ENCODE measurements at places on chromosomes 2 and 18.
A peak's percentile ranks its signal among the peaks of the same experiment; 100 is the strongest.

GRCh38 chr2:201127570-201127969 lies 11.6 kb downstream of the CFLAR start:
- DNase-seq: peak; percentile 45

- no peak for DNase-seq
Measured at GRCh38 chr2:181411105-181411849, 45.9 kb upstream of the ITGA4 start.

DNA sequence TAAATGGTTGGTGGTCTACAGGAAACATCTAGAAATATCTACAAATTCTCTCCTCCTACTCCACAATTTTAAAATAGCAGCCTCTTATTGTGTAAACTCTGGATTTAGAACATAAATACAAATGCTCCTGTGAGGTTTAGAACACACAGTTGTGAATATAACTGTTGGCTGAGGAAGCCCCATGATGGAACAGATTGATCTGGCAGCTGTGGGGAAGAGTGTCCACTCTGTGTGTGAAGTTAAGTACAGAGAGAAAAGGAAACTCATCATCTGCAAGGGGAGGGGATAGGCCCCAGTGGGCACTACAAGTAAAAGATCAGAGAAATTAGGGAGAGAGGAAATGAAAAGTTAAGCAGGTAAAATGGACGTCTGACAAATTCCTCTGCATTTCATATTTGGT lies 422.7 kb upstream of the FSHR start:
- no peak for DNase-seq

- no peak for DNase-seq
Measured at GRCh38 chr2:141728886-141729285, 401.9 kb downstream of the LRP1B start.

DNA sequence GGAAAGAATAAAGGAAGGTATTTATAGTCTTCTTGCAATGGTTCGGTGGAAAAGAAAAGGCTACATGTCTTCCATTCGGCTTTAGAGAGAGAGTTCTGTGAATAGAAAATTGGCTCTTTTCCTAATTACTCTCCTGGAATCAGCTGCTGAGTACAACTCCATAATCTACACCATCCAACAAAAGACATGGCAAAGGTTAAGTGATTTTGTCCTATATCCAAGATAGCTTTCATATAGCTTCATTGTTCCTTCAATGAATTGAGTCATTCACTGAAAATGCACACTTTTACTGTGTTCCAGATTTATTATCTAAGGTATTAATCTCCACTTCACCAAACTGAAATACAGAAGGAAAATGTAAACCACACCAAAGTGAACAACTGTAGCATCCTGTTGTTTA lies 514.5 kb downstream of the LRRTM4 start:
- no peak for DNase-seq

- no peak for DNase-seq
Measured at GRCh38 chr2:53751728-53752127, 15.9 kb upstream of the CHAC2 start.

DNA sequence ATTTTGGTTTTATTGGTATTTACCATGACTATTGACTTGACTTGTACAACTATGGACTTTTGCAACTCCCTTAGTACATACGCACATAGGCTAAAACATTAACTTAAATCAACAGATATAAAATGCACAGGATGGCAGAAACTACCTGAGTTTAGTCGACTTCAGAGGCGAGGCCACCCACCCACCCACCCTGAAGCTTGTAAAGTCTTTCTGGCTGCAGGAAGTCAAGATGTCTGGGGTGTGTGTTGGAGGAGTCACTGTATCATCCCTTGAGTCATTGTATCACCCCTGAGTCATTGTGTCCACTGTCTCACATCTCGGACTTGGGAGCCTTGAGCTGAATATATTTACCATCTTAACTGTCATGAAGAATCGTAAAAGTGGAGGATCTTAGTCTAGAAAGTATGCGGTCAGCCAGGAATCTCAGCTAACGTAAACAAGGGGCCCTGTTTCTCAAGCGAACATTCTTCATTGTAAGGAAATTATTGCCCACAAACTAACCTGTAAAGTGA lies 140.0 kb upstream of the ST6GAL2 start:
- DNase-seq: no peak

- DNase-seq: no peak
Measured at GRCh38 chr2:231170055-231170454, 28.4 kb upstream of the ARMC9 start.

- DNase-seq: no peak
Measured at GRCh38 chr2:33221046-33221784, 255.2 kb upstream of the RASGRP3 start.

- DNase-seq: no peak
Measured at GRCh38 chr2:144701259-144701658, 181.3 kb upstream of the ZEB2 start.
